ENCODE measurements at places on chromosomes 16 and 17.
A peak's percentile ranks its signal among the peaks of the same experiment; 100 is the strongest.

DNA sequence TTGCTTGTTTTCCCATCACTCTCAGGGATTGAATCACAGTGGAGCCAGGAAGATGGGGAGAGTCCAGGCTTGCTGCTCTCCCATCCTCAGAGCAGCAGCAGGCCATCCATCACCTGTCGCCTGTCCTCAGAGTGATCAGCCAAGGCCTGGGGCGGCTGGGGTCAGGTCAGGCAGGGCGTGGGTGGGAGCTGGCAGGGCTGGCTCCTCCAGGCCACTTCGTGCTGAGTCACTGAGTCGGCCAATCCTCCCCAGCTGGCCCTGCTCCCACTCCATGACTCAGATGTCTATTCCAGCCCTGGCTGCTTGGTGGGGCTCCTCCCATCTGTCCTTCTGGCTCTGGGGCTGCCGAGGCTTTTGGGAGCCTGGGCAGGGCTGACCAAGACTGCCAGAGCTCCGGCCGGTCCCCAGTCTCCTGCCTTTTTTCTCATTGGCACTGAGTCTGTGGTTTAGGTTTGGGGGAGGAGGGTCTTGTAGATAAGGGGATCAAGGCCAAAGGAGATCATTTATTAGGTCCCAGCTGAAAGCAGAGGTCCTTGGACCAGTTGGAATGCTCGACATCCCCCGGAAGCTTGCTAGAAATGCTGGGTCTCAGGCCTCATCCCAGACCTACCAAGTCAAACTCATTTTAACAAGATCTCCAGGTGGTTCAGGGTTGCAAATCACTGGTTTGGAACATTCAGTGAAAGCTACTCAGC, 72.7 kb downstream of the ABCC1 start:
- DNase-seq = no peak

- no peak for DNase-seq
These were observed 141.4 kb downstream of the TMEM132E start for GRCh38 chr17:34720760-34721159.

DNA sequence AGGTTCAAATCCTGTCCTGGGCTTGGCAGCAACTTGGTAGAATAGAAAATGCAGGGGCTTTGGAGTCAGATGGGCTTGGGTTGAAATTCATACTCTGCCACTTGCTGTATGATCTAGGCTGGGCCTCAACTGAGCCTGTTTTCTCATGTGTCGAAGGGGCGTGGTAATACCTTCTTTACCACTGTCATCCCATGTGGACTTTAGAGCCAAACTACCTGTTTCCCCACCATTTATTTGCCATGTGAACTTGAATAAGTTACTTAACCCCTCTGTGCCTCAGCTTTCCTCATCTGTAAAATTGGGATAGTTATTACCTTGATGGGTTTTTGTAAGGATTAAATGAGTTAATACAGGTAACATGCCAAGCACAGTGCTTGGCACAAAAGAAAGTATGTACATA, 106.0 kb downstream of the COPRS start:
- DNase-seq = no peak

DNA sequence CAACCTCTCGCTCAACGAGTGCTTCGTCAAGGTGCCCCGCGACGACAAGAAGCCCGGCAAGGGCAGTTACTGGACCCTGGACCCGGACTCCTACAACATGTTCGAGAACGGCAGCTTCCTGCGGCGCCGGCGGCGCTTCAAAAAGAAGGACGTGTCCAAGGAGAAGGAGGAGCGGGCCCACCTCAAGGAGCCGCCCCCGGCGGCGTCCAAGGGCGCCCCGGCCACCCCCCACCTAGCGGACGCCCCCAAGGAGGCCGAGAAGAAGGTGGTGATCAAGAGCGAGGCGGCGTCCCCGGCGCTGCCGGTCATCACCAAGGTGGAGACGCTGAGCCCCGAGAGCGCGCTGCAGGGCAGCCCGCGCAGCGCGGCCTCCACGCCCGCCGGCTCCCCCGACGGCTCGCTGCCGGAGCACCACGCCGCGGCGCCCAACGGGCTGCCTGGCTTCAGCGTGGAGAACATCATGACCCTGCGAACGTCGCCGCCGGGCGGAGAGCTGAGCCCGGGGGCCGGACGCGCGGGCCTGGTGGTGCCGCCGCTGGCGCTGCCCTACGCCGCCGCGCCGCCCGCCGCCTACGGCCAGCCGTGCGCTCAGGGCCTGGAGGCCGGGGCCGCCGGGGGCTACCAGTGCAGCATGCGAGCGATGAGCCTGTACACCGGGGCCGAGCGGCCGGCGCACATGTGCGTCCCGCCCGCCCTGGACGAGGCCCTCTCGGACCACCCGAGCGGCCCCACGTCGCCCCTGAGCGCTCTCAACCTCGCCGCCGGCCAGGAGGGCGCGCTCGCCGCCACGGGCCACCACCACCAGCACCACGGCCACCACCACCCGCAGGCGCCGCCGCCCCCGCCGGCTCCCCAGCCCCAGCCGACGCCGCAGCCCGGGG, 1.3 kb downstream of the FOXC2 start:
- no peak for DNase-seq

DNA sequence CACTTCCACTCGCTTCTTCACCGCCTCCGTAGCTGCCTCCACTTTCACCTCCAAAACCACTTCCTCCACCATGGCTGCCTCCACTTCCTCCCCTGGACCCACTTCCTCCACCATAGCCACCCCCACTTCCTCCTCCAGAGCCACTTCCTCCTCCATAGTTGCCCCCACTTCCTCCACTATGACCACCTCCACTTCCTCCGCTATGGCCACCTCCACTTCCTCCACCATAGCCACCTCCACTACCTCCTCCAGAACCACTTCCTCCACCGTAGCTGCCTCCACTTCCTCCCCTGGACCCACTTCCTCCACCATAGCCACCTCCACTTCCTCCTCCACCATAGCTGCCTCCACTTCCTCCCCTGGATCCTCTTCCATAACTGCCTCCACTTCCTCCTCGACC, 4.5 kb downstream of the KRT9 start:
- DNase-seq = no peak

GRCh38 chr17:32873114-32873513, 3.8 kb downstream of the MYO1D start:
- DNase-seq = no peak

DNA sequence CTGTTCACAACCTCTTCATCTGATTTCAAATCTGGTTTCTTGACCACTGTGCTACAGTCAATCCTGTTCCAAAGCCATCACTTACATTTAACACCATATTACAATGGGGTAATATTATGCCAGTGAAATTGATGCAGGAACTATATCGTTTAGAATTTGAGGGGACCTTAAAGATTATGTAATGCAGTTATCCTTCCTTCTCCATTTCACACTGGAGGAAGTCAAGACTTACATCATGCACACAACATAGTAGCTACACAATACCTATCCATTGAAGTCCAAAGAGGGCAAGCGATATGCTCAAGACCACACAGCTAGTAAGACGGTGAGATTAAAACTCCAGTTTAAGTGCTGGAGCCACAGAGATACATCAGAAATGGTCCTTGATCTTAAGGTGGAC, 16.8 kb downstream of the NOG start:
- no peak for DNase-seq

DNA sequence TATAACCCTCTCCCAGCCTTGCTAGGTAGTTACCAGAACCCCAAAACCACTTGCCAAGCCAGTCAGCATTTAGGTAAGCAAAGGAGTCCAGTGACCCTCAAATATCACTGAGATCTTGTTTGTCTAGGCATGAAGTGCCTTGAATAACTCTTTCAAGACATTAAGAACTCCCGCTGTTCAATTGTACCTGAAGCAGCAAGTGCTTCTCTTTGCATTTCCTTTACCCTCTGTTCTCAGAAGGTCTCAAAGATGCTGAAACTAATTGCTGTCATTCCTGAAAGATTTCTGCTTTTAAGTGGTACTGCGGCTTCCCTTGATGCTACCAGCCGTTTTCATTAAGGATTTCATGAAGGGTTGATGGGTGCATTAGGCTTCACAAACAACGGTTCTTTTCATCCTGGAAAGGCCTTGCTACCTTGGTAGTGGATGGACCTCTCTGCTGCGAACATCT, 142.7 kb downstream of the PITPNC1 start:
- no peak for DNase-seq

GRCh38 chr17:57946798-57947358, 8.3 kb downstream of the CUEDC1 start:
- peak; percentile 31 for DNase-seq

DNA sequence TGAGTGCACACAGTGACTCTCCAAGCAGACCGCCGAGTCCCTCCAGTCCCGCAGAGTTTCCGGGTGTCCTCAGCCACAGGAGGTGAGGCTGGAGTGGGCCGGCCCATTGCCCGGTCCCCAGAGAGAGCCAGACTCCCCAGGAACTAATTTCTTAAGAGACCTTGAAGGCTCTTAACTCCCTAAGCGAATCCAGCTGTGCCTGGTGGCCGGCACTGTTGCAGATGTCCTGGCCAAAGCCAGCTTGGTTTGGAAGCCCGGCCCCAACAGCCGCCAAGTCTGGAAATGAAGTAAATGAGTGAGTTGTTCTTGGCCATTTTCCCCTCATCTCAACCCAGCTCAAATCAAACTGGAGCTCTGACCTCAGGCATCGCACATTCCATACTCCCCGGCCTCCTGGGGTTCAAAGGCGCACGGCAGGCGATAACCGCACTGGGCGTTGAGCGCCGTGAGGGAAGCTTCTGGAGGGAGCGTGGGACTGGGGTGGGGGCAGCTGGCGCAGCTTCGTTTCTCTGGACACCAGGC, 42.0 kb downstream of the CMIP start:
- no peak for DNase-seq

DNA sequence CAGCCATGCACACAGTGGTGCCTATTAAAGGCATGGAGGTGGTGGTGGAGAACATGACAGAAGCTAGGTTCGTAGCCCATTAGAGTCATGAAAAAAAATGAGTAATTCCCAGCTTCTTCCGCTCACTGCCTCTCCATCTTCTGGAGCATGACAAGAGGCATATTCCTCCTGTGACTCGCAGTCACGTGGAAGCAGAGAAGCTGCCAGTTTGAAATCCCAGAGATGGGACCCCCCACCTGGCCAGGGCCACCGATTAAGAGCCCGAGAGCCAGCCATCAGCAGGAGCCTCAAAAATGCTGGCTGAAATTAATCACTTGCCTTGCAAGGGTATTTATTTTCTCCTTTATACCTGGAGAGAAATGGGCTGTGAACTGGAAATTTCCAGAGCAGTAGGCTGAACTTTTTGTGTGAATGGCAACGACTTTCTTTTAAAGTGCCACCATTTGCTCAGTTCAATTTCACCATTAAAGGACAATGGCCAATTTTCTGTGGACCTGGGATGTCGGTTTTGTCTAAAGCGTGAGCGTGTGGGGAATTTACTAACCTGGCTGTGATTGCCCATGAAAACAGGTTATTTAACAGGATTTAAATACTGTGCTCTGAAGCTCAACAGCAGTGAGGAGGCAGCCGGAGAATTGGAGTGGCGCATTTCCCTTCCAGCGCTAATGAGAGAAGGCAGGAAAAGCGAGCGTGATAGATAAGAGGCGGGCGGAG, 189.7 kb upstream of the SDK2 start:
- DNase-seq = no peak

GRCh38 chr16:2251296-2252111, at the start of gene ECI1:
ECI1 (minus strand) TSS chr16:2251587; CDS start chr16:2251566, 21 bp downstream.
- peak; percentile 89 for DNase-seq

- peak; percentile 88 for DNase-seq
These were observed 717 bp upstream of the CNP start for GRCh38 chr17:41965694-41966462.

DNA sequence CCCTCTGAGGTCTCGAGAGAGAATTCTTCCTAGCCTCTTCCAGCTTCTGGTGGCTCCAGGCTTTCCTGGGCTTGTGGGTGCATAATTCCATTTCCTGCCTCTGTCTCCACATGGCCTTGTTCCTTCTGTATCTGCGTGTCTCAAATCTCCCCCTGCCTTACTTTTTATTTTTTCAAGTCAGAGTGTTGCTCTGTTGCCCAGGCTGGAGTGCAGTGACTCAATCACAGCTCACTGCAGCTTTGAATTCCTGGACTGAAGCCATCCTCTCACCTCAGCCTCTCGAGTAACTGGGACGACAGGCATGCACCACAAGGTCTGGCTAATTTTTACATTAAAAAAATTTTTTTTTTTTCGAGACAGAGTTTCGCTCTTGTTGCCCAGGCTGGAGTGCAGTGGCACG, 120.6 kb downstream of the SHISA9 start:
- DNase-seq = no peak

DNA sequence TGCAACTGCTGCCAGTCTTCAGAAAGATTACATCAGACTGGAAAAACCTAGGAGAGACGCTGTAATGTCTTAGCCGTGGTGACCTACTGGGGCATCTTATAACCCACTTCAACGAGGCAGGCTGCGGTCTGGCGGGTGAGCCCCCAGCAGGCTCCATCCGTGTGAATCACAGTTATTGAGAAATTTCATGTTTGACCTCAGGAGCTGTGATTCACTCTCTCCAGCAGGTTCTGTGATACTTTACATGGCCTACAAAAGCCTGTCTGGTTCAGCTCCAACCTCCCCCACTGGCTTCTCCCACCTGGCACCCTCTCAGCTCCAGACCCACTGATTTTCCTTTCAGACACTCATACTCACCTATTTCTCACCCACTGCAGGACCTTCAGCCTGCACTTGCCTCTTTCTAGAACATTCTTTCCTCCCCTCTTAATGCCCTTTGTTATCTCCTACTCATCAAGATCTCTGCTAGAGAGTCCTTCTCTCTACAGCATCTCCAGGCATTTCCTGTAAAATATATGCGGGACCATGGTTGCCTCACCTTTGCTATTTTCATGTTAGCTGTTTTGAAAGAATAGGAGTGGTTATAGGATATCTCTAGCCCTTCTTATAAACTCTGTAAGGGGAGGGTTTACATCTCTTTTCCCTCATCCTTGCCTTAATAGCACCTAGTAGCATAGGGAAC, 227.9 kb downstream of the MAF start:
- DNase-seq = no peak

GRCh38 chr16:7976125-7976524, 614.2 kb downstream of the TMEM114 start:
- no peak for DNase-seq

- no peak for DNase-seq
These were observed 23.0 kb upstream of the ABCC3 start for GRCh38 chr17:50611634-50612033.

GRCh38 chr17:70891306-70891705, 722.0 kb downstream of the KCNJ2 start:
- DNase-seq = no peak
